ENCODE measurements at places on chromosomes 16 and 17.
A peak's percentile ranks its signal among the peaks of the same experiment; 100 is the strongest.

- H3K36me3 ChIP-seq = no peaks in the 10 kb centered on the region
- no peak overlapping the region for H3K4me3 ChIP-seq
- H3K27ac ChIP-seq = no peak overlapping the region
- no peak for DNase-seq
Observed at GRCh38 chr16:87822108-87822970, 47.0 kb downstream of the SLC7A5 start.

- DNase-seq = no peak
- no peaks in the 10 kb centered on the region for H3K4me1 ChIP-seq
- H3K27ac ChIP-seq = no peak overlapping the region
- H3K4me3 ChIP-seq = no peak overlapping the region
- H3K27me3 ChIP-seq = no peaks in the 10 kb centered on the region
- H3K36me3 ChIP-seq = peaks cover 22% of the 10 kb centered on the region
Observed at GRCh38 chr16:50038756-50039529, 13.9 kb downstream of the CNEP1R1 start.

DNA sequence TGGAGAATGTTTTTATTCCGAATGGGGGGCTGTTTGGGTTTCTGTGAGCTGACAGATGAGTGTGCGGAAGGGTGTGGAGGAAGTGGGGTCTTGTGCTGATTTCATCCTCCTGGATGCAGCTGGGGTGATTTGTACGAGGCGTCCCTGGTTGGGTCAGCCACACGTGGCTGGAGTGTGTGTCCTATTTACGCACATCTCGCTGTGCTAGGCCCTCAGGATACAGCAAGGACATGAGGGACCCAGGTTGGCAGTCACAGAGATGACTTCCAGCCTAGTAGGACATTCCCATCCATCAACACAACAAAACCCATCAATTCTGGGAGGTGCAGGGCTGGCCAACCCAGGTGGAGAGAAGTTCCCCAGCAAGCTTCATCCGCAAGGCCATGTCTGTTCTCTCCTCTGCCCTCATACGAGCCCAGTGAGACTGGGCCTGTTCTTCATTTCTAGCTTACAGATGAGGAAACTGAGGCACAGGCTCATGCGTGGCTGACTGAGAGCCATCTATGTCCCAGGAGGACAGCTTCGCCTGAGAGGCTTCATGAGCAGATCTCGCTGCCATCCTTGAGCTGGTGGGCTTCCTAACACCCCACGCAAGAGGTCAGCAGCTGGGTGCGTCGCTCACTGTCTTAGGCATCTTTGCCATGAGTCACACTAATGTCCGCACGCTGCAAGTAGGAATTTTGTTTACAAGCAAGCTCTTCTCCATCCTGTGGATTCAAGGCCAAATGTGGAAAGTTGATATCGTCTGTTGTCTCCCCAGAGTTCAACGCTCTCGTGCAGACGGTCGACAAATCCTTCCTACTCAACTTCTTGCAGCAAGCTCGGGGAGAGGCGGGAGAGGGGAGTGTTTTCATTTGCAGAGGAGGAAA lies 24.4 kb downstream of the IRF8 start:
- no peak for DNase-seq
- H3K4me1 ChIP-seq = no peaks in the 10 kb centered on the region
- H3K27ac ChIP-seq = no peak overlapping the region
- no peak overlapping the region for H3K4me3 ChIP-seq
- no peaks in the 10 kb centered on the region for H3K27me3 ChIP-seq

- no peak overlapping the region for H3K4me3 ChIP-seq
- H3K36me3 ChIP-seq = no peaks in the 10 kb centered on the region
- no peaks in the 10 kb centered on the region for H3K27me3 ChIP-seq
- no peak for DNase-seq
- H3K27ac ChIP-seq = no peak overlapping the region
Observed at GRCh38 chr17:65230040-65230439, 92.9 kb downstream of the RGS9 start.

DNA sequence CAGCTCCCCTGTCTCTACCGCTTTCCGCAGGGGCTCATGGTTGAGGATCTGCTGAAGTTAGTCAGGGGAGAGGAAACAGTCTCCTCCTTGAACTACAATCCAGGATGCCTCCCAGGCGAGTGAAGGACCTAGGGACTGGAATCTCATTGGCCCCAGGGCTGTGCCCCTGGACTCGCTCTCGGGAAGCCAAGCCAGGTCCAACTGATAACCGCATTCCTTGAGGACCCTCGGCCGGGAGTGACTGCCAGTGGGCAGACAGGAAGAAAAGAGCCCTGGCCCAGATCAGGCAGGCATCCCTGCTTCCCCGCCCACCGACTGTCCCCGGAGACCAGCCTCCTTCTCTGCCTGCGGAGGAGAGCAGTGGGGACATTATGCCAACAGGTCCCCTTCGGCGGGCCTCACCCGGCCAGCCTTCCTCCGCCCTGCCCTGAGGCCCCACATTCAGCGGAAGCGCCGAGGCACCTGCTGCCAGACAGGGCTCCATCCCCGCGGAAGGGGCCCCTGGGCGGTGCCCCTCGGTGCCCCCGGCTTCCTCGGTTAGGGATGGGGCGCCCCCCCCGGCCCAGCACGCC lies 776 bp downstream of the LRRC75A start:
- peaks cover 7% of the 10 kb centered on the region for H3K4me1 ChIP-seq
- H3K36me3 ChIP-seq = no peaks in the 10 kb centered on the region
- no peak overlapping the region for H3K27ac ChIP-seq
- no peak for DNase-seq
- no peaks in the 10 kb centered on the region for H3K27me3 ChIP-seq

GRCh38 chr17:82854226-82854625 lies 14.4 kb upstream of the ZNF750 start:
- H3K27me3 ChIP-seq = no peaks in the 10 kb centered on the region
- H3K4me1 ChIP-seq = peaks cover 12% of the 10 kb centered on the region
- no peak for DNase-seq
- H3K36me3 ChIP-seq = peaks cover 6% of the 10 kb centered on the region

GRCh38 chr16:27960619-27961295 lies 102.8 kb downstream of the GSG1L start:
- no peak overlapping the region for H3K4me3 ChIP-seq
- no peaks in the 10 kb centered on the region for H3K4me1 ChIP-seq
- DNase-seq = no peak
- H3K27me3 ChIP-seq = no peaks in the 10 kb centered on the region
- no peaks in the 10 kb centered on the region for H3K36me3 ChIP-seq

GRCh38 chr17:9044772-9045463 lies 23.6 kb downstream of the NTN1 start:
- no peak overlapping the region for H3K27ac ChIP-seq
- no peaks in the 10 kb centered on the region for H3K4me1 ChIP-seq
- peaks cover 5% of the 10 kb centered on the region for H3K27me3 ChIP-seq

DNA sequence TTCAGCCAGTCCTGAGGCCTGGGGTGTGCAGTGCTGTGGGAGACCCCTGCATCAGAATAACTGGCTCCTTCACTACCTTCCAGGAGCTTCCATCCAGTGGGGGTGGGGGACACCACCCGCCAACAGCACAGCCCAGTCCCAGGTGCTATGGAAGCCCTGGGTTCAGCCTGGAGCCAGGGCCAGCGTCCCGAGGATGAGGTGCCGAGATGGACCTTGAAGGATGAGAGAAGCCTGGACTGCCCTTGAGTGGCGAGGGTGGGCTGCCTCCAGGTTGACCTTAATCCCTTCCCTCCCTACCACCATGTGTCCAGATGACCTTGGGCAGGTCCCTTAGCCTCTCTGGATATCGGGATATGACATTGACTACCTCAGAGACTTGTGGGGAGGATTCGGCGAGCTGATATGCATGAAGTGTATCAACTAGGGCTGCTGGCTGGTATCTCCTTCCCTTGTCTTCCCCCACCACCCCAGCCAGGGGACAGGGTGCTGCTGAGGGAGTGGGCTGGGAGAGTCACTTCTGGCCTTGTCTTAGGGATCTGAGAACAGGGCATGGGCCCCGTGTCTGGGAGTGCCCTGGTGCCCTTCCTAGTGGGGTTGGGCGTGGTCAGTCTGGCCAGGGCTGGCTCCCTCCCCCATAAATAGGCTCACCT lies 14.2 kb upstream of the LASP1NB start:
- peaks cover 67% of the 10 kb centered on the region for H3K36me3 ChIP-seq
- H3K27me3 ChIP-seq = no peaks in the 10 kb centered on the region
- no peaks in the 10 kb centered on the region for H3K4me1 ChIP-seq
- no peak for DNase-seq
- H3K4me3 ChIP-seq = no peak overlapping the region

GRCh38 chr16:70302745-70303144 lies 3.8 kb downstream of the DDX19B start:
- peaks cover 11% of the 10 kb centered on the region for H3K4me1 ChIP-seq
- H3K36me3 ChIP-seq = no peaks in the 10 kb centered on the region
- H3K4me3 ChIP-seq = no peak overlapping the region
- DNase-seq = no peak
- no peaks in the 10 kb centered on the region for H3K27me3 ChIP-seq

GRCh38 chr17:68403122-68403521 lies 54.2 kb downstream of the WIPI1 start:
- no peak for DNase-seq
- H3K4me1 ChIP-seq = peaks cover 15% of the 10 kb centered on the region
- H3K27me3 ChIP-seq = no peaks in the 10 kb centered on the region
- no peak overlapping the region for H3K27ac ChIP-seq

- no peaks in the 10 kb centered on the region for H3K27me3 ChIP-seq
- no peaks in the 10 kb centered on the region for H3K4me1 ChIP-seq
- no peak overlapping the region for H3K4me3 ChIP-seq
- no peak for DNase-seq
- H3K27ac ChIP-seq = no peak overlapping the region
- no peaks in the 10 kb centered on the region for H3K36me3 ChIP-seq
Observed at GRCh38 chr16:48408688-48409087, 23.5 kb upstream of the SIAH1 start.

DNA sequence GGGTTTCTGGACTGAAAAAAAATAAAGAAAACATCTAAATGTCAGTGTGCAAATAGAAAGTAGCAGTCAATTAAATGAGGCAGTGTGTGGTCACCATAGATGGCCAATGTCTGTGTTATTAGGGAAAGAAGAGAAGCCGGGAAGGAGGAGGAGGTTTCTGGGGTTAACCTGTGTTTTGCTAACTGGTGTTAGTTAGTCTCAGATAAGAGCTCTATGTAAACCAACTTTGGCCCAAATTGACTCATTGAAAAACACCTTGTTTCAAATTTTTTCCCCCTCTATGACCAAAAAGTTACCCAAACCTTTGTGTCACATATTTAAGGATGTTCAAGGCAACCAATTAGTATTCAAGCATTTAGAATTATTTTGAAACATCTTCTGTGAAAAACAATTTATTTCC lies 530.9 kb downstream of the MAF start:
- H3K4me3 ChIP-seq = no peak overlapping the region
- DNase-seq = no peak
- no peaks in the 10 kb centered on the region for H3K36me3 ChIP-seq
- H3K27ac ChIP-seq = no peak overlapping the region
- H3K27me3 ChIP-seq = no peaks in the 10 kb centered on the region

- DNase-seq = no peak
- H3K4me3 ChIP-seq = no peak overlapping the region
- no peak overlapping the region for H3K27ac ChIP-seq
- no peaks in the 10 kb centered on the region for H3K36me3 ChIP-seq
- no peaks in the 10 kb centered on the region for H3K4me1 ChIP-seq
Observed at GRCh38 chr16:54620197-54620596, 310.5 kb upstream of the IRX5 start.

DNA sequence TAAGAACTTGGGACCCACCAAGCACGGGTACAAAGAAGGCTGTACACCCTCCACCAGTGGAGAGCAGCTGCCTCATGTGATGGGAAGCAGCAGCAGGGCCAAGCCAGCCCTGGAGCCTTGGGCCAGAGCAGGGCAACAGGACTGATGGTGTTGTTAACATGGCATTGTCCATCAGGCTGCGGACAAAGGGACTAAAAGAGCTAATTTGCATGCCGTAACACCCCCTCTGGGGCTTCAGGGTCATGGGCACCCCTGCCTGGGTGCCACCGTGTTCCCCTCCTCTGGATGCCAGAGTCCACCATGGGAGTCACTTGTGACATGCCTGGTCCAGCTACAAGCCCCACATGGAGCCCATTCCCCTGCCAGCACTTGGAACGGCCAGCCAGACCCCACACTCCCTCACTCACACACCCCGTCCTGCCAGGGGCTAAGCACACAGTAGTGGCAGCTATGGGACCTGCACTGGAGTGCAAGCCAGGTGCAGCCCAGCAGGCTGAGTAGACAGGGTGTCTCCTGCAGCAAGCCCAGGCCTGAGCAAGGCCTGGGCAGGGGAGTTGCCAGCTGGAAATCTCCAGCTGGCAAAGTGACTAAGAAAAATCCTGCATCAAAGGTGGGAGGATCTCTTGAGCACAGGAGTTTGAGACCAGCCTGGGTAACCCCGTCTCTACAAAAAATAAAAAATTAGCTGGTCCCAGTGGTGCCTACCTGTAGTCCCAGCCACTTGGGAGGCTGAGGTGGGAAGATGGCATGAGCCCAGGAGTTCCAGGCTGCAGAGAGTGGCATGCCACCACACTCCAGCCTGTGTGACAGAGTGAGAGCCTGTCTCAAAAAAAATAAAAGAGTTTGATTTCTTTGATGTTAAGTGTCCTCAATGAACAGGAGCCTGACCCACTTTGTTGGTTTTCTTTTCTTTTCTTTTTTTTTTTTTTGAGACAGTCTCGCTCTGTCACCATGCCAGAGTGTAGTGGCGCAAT lies 33.7 kb downstream of the NOL11 start:
- no peaks in the 10 kb centered on the region for H3K27me3 ChIP-seq
- H3K4me1 ChIP-seq = no peaks in the 10 kb centered on the region
- H3K27ac ChIP-seq = no peak overlapping the region
- H3K36me3 ChIP-seq = peaks cover 31% of the 10 kb centered on the region

GRCh38 chr17:38898291-38898679 lies 27.1 kb upstream of the LASP1NB start:
- DNase-seq = no peak
- H3K4me1 ChIP-seq = peaks cover 70% of the 10 kb centered on the region
- peaks cover 30% of the 10 kb centered on the region for H3K36me3 ChIP-seq
- H3K27me3 ChIP-seq = no peaks in the 10 kb centered on the region
- peak overlapping the region; percentile 33 for H3K4me3 ChIP-seq

DNA sequence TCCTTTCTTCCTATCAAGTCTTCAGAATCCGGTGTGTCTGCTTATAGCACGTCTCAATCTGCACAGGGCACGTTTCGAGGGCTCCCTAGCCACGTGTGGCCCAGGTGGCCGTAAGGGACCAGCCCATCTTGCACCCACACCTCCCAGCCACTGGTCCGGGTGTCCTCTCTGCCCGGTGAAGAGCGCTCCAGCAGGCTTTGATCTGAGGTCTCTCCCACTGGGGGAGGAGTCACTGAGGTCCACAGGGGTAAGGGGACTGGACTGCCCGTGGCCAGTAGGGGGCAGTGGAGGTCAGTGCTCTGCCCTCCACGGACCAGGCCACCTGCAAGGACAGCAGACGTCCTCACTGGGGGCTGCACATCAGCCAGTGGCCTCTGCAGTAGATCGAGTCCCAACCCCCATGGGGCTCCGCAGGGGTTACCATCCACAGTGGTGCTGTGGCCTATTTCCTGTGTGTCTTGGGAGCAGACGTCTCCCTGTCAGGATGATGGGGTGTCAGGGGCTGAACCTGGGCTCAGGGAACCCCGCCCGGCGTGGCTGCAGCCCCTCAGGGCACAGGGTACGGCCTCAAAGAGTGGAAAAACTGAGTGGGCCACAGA lies 204.1 kb upstream of the CIBAR2 start:
- DNase-seq = no peak
